Activated CD8-positive, alpha-beta T cell treated with anti-CD3 and anti-CD28 coated beads for 36 hours (primary cell): ENCODE measurements at places on chromosomes 7 and 10.

DNA sequence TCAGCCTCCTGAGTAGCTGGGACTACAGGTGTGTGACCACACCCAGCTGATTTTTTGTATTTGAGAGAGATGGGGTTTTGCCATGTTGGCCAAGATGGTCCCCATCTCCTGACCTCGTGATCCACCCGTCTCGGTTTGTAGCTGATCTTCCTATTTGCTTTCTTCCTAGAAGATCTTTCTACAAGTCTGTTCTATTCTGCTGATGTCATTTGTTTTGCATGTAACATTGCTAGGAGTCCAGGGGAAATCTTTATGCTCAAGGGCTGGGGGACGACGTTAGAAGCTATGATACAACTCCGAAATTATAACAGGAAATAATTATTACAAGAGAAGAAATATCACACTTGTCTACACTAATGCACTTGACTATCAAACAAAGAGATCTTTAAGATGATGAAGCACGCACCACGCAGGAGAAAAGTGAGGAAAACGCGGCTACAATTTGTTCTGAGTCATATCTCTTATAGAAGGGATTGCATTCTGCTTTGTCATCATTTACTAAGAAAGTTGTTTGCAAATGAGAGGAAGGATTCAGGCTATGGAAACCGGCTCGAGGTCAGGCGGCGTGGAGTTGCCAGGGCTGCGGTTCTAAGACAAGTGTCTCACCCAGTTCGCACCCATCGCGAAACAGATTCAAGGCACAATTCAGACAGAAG is 103.0 kb upstream of the CARD11 start:
- DNase-seq, result peak; percentile 16

GRCh38 chr7:15709978-15710377 is 23.5 kb upstream of the MEOX2 start:
- DNase-seq, result no peak

GRCh38 chr7:69338144-69338543 is 260.1 kb upstream of the AUTS2 start:
- DNase-seq, result no peak

- DNase-seq, result peak; percentile 35
Observed at GRCh38 chr10:90787393-90788198, 70.2 kb downstream of the HTR7 start.

- DNase-seq, result no peak
Observed at GRCh38 chr7:2882111-2882510, 38.0 kb upstream of the GNA12 start.

DNA sequence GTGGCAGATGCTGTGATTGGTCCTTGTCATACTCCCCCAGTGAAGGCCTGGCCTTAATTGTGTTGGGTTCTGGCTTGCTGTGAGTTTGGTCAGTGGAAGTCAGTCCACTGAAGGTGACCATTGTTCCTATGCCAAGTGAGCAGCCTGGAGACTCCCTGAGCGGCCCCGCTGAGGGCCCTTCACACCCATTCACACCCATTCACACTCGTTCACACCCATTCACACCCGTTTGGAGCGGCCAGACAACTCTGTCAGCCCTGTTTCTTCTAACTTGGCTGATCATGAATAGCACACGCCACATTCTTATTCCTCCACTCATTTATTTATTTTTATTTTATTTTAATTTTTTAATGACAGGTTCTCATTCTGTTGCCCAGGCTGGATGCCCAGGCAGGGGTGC is 61.5 kb downstream of the C10orf120 start:
- no peak for DNase-seq

GRCh38 chr10:106612381-106612780 is 552.1 kb downstream of the SORCS1 start:
- no peak for DNase-seq

GRCh38 chr7:64314566-64314965 is 805 bp downstream of the ZNF736 start:
- peak; percentile 15 for DNase-seq

DNA sequence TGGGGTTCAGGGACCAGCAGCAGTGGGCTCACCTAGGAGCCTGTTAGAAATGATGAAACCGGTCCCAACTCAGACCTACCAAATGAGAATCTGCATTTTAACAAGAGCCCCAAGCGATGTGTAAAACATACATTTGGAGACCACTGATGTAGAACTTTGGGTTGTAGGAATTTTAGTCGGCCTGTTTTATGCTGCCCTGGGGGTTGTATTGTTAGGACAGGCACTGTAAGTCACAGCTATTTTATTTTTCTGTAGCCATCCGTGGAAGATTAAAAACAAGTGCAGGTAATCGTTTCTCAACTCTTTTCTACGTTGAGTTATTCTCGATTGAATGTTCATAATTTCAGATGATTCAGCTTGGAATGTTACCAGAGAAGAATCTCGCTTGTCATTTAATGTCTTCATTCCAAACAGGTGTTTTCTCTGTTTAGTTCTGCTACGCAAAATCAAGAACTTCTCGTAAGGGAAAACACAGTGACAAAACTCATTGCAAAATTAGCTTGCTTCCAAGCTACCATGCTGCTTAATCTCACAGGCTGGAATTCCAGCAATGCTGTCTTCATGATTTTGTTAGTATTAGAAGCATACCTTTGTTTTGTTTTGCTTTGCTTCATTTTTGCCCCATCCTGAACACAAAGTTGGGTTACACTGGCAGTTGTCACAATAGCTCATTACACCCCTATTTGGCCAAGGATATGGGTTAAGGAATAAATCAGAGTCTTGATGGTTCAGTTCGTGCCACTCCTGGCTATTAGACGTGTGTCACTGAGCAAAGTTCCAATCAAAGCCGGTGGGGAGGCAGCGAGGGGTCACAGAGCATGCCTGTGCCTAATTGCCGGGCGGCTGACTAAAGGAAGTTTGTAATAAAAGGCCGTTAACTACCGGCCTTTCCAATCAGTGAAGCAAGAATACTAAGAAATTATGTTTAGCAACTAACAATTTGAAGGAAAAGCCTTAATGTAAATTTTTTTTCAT is 676.9 kb downstream of the GATA3 start:
- DNase-seq, result no peak

DNA sequence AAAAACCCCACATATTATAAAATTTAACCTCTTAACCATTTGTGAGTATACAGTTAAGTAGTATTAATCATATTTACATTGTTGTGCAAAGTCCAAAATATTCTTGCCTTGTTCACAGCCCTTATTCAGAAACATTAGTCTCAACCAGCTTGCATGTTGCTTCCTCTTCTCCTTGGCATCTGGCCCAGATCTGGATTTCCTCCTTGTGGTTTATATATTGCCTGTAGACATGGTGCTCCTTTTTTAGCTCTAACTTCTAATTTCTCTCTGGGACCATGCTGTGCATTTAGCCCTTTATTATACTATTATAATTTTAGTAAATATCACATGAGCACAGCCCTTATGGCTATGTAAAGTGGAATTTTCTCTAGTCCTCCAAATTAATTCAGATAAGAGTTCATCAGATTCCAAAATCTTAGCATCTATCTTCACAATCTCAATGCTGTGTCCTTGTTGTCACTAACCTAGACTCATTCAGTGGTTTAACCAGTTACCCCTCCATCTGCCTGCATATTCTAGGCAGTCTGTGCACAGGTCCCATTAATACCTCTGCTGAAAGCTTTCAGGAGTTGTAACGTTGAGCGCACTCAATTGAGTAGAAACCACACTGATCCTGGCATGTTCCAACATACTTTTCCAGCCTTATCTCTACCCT is 7.9 kb downstream of the CPED1 start:
- peak; percentile 30 for DNase-seq

DNA sequence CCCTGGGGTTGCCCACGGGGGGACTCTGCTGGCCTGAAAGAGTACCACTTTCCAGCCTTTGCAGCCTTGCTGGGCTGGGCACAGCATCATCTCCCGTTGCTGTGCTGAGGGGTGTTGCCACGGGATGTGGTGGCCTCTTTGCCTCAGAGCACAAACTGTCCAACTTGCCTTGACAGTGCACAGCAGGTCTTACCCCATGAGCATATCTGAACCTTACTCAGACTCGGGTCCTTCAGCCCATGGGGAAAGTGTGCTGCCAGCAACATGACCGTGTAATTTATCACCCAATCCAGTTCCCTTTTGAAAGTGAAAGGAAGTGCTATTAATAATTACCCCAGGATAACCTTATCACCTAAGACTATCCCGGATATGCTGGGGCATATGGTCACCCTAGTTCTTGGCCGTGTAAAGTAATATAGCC is 46.8 kb downstream of the TBXAS1 start:
- DNase-seq, result no peak

DNA sequence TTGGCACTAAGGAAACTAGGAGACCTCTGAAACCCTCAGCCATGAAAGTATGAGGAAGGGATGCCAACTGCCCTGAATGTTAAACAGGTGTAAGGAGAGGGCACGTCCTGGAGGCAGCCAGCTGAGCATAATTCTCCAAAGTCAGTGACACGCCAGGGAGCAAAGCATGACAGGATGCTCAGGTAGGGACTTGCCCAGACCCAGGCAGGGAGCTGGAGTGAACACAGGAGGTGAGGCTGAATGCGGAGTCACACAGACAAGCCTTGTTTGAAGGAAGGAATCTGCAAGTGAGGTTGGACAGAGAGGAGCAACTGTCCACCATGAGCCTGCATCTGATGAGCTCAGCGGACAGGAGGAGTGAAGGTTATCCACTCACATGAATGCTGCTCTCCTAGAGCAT is 41.5 kb downstream of the KLRG2 start:
- no peak for DNase-seq

DNA sequence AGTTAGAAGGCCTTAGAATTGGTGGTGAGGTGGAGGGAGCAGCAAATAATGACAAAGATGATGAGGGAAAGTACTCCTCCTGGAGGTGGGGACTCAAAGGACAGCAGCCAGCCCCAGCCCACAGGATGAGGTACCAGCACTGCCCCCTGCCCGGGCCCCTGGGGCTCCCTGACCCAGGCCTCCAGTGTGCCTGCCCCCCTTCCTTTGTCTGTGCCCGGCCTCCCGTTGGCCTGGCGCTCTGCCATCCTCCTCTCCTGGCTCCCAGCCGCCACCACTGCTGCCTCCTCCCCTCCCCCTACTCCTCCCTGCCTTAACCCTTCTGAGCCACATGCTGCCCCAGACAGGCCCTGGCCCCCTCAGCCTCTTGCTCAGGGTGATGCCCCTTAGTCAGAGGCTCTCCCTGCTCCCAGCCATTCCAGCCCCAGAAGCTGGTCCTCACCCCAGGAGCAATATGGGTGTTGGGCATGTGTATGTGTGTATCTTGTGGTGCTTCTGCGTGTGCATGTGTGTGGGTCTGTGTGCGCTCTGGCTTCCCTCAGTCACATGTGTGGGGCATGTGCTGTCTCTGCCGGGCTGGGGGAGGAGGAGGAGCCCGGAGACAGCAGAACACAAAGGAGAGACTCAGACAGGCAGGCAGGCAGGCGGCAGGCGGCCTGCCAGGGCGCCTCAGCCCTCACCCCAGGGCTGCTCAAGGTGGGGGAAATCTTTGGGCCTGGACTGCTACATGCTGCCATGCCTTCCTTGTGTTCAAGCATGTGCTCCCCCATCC is 2.6 kb downstream of the LDB1 start:
- peak; percentile 83 for DNase-seq

GRCh38 chr7:138654616-138655015 is 46.5 kb downstream of the SVOPL start:
- no peak for DNase-seq

DNA sequence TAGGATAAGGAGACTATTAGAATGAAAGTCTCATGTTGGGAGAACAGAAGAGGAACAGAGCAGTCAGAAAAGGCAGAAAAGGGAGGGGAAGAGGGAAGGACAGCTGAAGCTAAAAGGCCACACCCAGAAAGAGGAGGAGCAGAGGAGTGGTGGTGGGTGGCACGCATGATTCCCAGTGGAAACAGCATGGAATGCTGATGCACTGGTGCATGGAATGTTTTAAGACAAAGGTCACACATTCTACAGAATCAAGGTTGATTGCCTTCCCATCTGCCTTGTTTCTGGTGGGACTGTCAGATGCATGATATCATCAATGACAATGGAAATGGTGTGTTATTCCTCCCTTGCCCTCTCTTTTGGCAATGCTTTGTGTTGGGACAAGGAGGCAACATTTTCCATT is 285.4 kb upstream of the MKI67 start:
- DNase-seq, result no peak

DNA sequence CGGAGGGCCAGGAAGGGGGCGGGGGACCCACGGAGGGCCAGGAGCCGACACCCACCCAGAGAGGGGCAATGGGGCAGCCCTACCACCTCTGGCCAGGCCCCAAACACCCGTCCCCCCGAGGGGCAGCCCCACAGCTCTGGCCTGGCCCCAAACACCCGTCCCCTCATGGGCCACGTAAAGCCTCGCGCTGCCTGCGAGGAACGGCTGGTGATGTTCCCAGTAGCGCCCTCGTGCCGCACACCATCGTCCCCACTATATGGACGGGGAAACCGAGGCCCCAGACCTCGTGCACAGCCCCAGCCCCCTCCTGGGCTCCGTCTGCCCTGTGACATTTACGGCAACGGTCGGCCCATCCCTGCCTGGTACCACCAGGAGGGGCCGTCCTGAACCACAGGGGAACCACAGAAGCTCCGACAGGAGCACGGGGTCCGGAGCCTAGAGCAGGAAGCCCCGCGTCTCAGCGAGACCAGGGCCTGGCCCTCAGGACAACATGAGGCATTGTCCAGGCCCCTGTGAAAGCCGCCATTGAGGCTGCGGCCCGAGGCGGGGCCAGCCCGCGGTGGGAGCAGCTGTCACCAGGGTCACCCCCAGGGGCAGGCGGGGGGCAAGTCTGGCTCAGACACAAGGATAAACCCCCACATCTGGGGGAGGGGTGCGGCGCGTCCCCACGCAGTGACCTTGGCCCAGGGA is 35.6 kb downstream of the GET4 start:
- no peak for DNase-seq

- DNase-seq, result peak; percentile 46
Observed at GRCh38 chr10:124259139-124259825, 159.4 kb downstream of the OAT start.

DNA sequence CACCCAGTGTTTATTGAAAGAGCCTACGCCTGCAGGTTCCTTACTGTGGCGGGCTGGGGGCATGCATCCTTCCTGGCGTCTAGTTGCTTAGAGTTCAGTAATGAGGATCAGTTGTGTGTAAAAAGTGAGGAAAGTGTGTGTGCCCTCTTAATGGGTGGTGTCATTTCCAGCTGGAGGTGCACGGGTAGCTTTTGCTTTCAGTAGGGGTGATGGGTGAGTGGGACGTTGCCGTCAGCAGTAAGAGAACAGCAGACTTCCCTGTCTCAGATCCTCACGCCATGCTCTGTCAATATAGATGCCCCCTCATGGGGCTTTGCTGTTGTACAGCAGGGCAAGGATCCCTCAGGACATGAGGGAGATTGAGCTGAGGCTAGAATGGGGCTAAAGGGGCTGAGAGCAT is 352.6 kb upstream of the GALNT17 start:
- DNase-seq, result no peak

GRCh38 chr10:111119637-111120036 is 42.8 kb downstream of the ADRA2A start:
- DNase-seq, result no peak
